ENCODE measurements at places on chromosomes 4 and X. TPM values are rescaled to one million over a fixed set of nuclear protein-coding genes. Genes with fewer than 3 reads are reported as not detected.

Gene AR
- total RNA-seq = 7.6 TPM

Gene HTN3
- total RNA-seq = not detected

Gene SLC6A14
- total RNA-seq = not detected

Gene FGF2
- 3.1 TPM for total RNA-seq

Gene AKAP14
- total RNA-seq = not detected

Gene NXF2
- total RNA-seq = 0.15 TPM

Gene SYP
- 0.19 TPM for total RNA-seq

Gene HMGN5
- total RNA-seq = 5.8 TPM

Gene FSTL5
- total RNA-seq = 0.14 TPM

Gene LDOC1
- total RNA-seq = 5.2 TPM

Gene SMIM20
- 130 TPM for total RNA-seq

Gene GPR119
- total RNA-seq = not detected

Gene AMTN
- total RNA-seq = 142 TPM

Gene GNRHR
- total RNA-seq = not detected

Gene AFM
- total RNA-seq = not detected

Gene SULT1E1
- total RNA-seq = 3.1 TPM

Gene FGFR3
- 2.1 TPM for total RNA-seq

Gene NLGN3
- 0.25 TPM for total RNA-seq

Gene COL4A6
- total RNA-seq = 0.21 TPM

Gene GALNT7
- 57.1 TPM for total RNA-seq

Gene STPG2
- not detected for total RNA-seq

Gene EFHC2
- total RNA-seq = not detected

Gene SPANXC
- total RNA-seq = 4.1 TPM

Gene TREX2
- not detected for total RNA-seq

Gene CYTL1
- 103 TPM for total RNA-seq

Gene CTAG2
- total RNA-seq = not detected

Gene TSPAN6
- total RNA-seq = 53.5 TPM

Gene FGD1
- 2.6 TPM for total RNA-seq

Gene ARL9
- not detected for total RNA-seq

Gene MAP7D3
- total RNA-seq = 17.9 TPM

Gene ASMT
- not detected for total RNA-seq

Gene ARR3
- not detected for total RNA-seq

Gene HSFX3
- total RNA-seq = not detected

Gene ATP8A1
- total RNA-seq = 1.3 TPM

Gene HDX
- total RNA-seq = 4.0 TPM

Gene CXCL3
- 0.53 TPM for total RNA-seq

Gene MAGEB1
- total RNA-seq = not detected

Gene PSAPL1
- total RNA-seq = not detected

Gene PDE6B
- 1.9 TPM for total RNA-seq

Gene SH3BGRL
- total RNA-seq = 73.1 TPM

Gene CXCL11
- total RNA-seq = not detected

Gene MEPE
- not detected for total RNA-seq

Gene TSPAN7
- total RNA-seq = 8.8 TPM

Gene COX18
- total RNA-seq = 38.0 TPM

Gene EGF
- total RNA-seq = 10.3 TPM

Gene ZIC3
- total RNA-seq = 0.02 TPM

Gene PRRG1
- total RNA-seq = 14.5 TPM
